CD4-positive, alpha-beta T cell treated with Interleukin-4 for 1 hour (primary cell): ENCODE measurements at places on chromosomes 1 and 21.

DNA sequence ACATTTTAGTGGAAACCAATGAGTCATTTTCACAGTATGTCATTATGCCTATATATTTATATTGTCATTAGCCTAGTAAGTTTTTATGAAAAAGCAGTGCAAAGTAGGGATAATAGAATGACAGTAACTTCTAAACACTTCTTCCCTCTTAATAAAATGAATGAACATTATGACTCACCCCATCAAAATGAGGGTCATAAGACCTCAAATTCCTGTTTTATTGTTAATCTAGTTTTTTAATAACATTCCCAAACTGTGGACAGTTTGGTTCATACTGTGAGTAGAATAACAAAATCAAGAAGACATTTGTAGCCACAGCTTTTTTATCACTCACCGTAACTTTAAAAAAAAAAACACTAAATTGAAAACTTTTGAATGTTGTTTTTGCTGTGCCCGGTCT, 160.5 kb downstream of the LRRC40 start:
- DNase-seq: no peak

- no peak for DNase-seq
Measured at GRCh38 chr1:40199126-40199525, 37.9 kb downstream of the RLF start.

DNA sequence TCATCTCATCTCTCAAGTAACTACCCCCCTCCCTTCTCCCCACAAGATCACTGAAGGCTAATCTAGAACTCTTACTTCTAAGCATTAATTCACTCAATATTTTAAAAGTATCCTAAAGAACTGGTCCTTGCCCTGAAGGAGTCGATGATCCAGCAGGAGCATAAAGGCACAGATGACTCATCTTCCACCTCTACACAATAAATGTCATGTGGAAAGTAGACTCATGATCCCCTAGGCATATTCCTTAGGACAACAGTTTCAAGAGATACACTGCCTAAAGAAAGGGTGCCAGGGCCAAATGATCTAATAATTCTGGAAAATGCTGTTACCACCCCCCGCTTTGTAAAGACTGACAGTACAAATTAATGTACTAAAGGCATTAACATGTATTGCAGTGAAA, 85.8 kb upstream of the DIRAS3 start:
- no peak for DNase-seq

- peak; percentile 41 for DNase-seq
Measured at GRCh38 chr21:46552274-46552673, 52.6 kb downstream of the S100B start.

DNA sequence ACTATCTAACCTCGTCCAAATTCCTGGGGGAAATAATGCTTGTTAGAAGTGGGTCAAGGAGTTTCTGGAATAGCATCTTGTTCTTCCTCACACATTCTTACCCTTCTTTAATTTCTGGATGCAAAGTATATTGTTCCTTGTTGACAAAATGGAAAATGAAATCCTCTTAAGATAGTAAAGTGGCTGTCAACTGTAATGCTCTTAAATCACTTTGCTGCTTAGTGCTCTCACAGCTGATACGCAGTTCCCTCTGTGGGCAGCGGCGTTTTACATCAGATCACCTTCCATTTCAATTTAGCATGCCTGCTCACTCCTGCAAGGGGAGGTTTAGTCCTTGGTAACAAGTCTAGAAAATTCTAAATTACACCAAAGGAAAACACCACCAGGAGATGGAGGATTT, 113.1 kb downstream of the DNM3 start:
- DNase-seq: no peak

- no peak for DNase-seq
Measured at GRCh38 chr1:193960499-193960898, 774.1 kb upstream of the B3GALT2 start.

GRCh38 chr1:159851407-159851806, 11.1 kb downstream of the VSIG8 start:
- DNase-seq: peak; percentile 16

- DNase-seq: no peak
Measured at GRCh38 chr1:89087241-89087640, 22.2 kb upstream of the GBP1 start.

DNA sequence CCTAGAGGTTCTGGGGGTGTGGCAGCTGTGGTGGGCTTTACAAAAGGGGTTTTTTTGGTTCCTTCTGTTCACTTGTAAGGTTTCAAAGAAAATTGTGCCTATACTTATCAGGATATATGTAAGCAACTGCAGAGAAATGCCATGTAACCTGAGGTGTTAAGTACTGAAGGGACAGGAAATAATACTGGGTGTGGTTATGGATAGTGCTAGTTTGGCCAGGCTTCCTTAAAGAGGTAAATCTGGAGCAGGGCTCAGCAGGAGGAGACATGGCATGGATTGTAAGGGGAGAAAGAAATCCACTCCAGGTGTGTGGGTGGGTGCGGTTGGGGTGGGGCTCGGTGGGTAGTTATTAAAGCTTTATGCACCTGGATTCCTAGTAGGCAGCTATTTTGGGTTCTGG, 28.3 kb downstream of the KIRREL1 start:
- DNase-seq: no peak

DNA sequence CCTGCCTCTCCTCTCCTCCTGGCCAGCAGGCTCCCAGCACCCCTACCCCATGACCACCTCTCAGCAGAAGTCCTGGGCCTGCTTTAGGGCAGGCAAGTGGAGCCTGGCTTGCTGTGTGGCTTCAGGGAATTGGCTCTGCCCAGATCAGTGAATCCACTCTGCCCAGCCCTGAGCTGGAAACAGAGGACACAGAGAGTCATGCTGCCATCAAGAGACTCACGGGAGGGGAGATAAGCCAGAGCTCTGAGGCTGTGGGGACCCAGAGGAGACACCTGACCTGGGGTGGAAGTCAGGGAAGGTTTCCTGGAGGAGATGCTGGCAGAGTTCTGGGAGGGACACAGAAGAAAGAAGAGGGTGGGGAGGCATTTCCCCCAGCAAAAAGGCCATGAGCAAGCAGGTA, 54.2 kb downstream of the GLIS1 start:
- no peak for DNase-seq

DNA sequence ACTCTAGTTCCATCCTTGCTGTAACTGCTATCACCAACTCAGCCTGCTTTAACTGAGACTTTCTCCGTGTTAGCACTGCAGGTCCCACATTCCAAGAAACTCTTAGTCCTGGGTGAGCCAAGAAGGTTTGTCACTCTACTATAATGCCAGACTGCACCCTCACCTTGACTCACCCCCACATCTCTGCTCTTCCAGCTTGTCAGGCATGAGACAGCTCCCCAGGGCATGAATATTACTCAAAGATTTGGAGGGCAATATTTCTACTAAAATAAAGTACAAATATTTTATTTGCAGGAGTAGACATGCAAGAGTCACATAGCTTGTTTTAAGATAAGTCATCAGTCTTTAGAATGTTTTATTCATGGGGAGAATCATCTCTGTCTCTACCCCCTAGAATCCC, 110.2 kb downstream of the MATN1 start:
- no peak for DNase-seq

- DNase-seq: no peak
Measured at GRCh38 chr1:244391761-244392160, 59.9 kb downstream of the ADSS2 start.

DNA sequence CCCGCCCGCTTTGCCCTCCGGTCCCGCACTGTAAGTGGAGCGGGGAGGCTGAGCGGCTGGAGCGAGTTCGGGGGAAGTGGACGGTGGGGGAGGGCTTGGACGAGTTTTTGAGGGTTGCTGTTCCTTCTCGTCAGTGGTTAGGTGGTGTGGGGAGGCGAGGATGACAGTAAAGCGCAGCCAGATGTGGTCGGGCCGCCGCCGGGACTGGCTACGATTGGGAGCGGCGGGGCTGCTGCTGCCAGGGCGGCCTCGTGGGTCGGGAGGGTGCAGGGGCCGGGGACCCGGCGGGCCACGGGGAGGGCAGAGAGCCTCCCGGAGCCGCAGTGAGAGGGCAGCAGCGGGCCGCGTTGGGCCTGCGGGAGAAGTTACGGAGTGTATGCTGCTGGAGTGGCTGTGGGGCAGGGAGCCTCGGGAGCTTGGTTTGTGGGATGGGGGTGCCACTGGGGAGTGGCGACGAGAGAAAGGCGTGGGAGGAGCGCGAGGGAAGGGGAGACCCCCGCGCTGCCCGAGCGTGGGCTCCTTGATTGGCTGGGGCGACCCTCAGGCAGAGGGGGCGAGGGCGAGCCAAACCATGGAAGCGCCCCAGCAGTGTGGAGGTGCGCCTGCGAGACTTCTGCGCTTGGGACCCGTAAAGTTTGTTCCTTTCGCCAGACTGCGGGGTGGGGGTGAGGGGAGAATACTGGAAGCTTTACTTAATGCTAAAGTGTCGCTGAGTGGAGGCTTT, 2.1 kb downstream of the ADGRL2 start:
- DNase-seq: no peak

DNA sequence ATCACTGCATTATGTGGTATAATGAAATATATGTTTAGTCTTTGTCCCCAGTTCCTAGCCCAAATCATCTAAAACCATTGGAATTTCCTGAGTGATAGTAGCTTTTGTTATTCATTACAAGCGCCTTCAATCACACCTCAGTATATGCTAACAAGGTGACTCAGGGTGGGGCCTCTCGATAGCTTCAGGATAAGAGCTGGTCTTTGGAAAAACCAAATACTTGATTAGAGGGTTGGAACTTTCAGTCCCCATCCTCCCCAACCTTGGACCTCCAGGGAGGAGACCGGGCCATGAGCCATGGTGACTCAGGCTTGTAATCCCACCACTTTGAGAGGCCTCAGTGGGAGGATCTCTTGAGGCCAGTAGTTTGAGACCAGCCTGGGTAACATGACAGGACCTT, 5.1 kb upstream of the BRDT start:
- no peak for DNase-seq

- DNase-seq: no peak
Measured at GRCh38 chr21:39852726-39853500, 14.3 kb upstream of the PCP4 start.

GRCh38 chr1:9292361-9293240, at the start of gene SPSB1:
TSS of gene SPSB1 (plus strand) at chr1:9292894. CDS start at chr1:9355892, 62,998 bp downstream.
- peak; percentile 75 for DNase-seq

- no peak for DNase-seq
Measured at GRCh38 chr1:247084771-247085170, 6.2 kb upstream of the ZNF670 start.

GRCh38 chr21:40278345-40278744, 411.1 kb downstream of the PCP4 start:
- DNase-seq: no peak

GRCh38 chr1:227886993-227887696, 60.6 kb downstream of the WNT9A start:
- DNase-seq: peak; percentile 12

DNA sequence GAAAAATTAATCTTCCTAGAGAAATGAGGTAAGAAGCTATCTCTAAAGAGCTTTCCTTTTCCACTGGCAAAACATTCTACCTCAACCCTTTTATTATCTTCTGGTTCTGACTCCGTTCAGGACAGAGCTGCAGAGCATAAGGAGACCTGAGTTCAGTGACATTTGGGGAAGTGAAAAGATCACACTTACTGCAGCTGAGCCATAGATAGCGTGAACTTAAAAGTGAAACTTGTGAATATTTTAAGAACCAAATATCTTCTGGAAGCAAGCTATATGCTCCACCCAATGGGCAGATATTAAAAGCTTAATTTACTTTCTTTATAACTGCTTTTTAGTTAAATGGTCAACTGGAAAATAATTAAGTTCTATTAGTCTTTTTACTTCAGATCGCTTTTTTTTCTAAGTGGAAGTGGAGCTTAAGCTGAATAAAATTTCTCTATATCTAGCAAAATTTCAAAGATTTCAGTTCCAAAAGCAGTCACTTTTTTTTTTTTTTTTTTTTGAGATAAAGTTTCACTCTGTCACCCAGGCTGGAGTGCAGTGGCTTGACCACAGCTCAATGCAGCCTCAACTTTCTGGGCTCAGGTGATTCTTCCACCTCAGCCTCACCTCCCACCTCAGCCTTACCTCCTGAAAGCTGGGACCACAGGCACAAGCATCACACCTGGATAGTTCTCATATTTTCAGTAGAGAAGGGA, 11.9 kb downstream of the PTPN22 start:
- no peak for DNase-seq

DNA sequence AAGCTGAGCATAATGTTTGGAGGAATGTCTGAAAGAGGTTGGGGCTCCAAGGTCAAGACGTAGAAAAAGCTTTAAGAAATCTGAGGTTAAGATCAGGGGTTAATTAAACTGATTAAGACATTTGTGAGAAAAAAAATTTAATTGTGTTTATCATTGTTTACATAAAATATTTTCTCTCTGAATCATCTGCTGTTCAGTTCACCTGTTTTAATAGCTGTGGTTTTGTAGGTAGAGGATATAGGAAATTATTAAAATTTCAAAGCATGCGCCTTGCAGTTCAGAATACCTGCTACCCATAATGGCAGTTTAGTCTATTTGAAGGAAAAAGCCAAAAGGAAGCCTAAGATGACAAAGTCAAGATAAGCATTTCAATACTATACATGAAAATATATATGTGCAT, 153.2 kb downstream of the SPATA46 start:
- DNase-seq: no peak

DNA sequence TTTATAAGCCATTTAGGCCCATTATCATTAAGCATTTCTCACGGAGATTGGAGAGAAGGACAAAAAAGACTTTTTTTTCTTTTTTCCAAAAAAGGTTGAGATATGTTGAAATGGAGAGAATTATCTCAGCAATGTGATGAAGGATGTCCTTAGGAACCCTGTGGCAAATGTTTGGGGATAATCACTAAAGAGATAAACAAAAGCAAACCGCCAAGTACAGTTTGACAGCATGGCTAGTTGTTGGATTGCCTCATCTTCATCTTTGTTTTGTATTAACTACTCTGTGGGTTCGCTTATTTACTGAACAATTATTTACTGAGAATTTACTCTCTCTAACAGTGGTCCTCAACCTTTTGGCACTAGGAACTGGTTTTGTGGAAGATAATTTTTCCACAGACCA, 97.4 kb upstream of the HP1BP3 start:
- DNase-seq: no peak

GRCh38 chr21:25862596-25862995, 127.8 kb downstream of the GABPA start:
- peak; percentile 23 for DNase-seq

GRCh38 chr1:29311352-29312030, 75.2 kb downstream of the PTPRU start:
- no peak for DNase-seq

DNA sequence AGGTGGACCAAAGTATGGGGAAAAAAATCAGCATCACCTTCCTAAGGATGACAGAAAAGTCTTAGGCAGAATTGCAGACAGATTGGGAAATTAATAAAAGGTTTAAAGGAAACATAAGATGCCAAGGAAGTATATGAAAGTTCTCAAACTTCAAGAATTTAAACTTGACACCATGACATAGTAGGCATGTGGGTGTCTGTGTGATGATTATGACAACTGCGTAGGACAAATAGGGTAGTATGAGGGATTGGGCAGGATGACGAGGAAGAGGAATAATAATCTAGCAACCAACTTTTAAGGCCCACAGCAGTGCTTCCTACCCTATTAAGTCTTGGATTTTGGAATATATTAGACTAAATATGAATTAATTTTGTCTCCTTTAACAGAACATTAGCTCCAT, 52.4 kb downstream of the HNRNPR start:
- no peak for DNase-seq
